CD4-positive, alpha-beta T cell treated with Interleukin-4 for 1 hour (primary cell): ENCODE measurements at places on chromosomes 6 and 20.
A peak's percentile ranks its signal among the peaks of the same experiment; 100 is the strongest.

- DNase-seq = no peak
These were observed 947.4 kb upstream of the CITED2 start for GRCh38 chr6:140321891-140322290.

GRCh38 chr6:128560966-128561365 is 40.6 kb upstream of the PTPRK start:
- no peak for DNase-seq

DNA sequence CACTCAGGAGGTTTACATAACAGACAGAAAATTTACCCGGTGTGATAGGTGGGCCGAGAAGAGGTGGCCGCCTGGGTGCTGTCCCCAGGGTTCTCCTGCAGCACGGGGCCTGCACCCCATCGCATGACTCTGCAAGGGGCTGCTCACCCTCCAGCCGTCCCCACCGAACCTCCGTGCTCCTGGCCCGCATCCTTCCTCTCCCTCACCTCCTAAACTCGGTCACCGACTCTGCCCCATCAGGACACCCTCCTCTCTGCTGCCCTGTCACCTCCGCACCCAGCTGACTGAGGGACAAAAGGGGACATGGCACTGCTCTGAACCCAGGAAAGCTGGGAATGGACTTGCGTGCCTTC is 147.6 kb downstream of the SYNDIG1 start:
- DNase-seq = no peak

DNA sequence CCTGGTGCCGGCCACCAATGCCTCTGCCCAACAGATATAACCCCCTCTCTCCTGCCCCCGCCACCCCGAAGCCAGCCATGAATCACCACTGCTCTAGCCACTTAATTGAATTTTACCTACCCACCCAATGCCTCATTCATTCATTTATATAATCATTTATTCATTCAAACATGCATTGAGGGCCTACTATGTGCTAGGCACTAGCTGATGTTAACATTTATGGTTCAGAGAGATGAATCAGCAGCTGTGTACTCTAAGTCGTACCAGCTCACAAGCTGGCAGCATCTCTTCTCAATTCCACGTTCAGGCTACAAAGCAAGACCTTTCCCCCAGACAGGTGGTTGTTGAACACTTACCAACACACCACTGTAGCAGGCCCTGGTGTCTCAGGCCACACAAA is 12.9 kb upstream of the MDGA1 start:
- DNase-seq = no peak

DNA sequence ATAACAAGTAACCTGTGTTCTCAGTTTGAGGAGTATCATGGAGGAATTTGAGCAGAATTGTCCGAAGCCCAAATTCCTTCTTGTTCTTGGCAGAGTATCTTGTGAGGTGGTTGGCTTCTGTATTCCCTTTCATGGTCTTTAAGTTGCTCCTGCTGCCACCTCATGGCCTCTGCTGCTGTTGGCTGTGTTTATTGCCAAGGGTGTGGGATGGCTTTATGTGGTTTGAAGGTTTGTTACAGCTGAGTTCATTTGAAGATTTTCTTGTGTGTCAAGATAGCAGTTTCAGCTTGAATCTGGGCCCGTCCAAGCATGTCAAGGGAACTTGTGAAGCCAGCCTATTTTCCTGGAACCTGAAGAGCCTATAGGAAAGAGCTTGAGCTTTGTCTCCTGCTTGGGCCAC is 20.2 kb upstream of the TTK start:
- no peak for DNase-seq

DNA sequence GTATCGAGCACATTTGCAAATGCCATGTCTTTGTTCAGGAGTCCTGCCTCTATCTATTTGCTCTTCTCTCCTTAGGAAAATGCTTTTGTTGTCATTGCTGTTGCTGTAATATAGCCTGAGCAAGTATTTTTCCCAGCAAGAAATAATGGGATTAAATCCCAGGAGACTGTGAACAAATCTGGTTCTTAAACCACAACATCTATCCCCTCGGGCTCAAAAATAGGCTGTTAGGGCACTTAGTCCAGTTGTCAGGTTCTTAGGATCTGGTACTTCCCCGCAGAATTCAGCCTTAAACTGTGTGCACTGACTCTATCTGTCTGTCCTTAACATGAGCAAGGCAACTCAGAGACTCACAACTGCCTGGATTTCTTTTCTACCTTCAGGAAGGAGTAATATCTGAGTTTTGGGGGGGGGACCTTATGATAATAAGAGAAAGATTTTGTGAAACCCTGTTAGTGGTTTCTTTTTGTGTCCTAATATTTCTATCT is 437.5 kb downstream of the HTR1B start:
- DNase-seq = no peak

DNA sequence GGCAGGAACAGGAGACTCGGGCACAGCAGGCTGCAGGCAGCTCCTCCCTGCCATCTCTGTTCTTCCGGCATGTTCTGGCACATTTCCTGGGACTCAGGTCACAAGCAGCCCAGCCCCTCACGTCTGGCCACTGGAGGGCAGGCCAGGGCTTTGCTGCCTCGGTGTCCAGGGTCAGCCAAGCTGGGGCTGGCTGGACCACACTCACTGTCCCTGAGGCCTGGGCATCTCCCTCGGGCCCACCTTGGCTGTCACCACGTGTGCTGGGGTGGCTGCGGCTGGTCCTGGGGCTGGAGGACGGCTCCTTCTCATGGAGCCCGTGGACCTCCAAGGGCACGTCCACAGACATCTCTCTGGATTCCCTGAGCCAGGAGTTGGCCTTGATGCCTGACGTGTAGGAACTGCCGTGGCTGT is 18.5 kb downstream of the FRMD1 start:
- DNase-seq = no peak

DNA sequence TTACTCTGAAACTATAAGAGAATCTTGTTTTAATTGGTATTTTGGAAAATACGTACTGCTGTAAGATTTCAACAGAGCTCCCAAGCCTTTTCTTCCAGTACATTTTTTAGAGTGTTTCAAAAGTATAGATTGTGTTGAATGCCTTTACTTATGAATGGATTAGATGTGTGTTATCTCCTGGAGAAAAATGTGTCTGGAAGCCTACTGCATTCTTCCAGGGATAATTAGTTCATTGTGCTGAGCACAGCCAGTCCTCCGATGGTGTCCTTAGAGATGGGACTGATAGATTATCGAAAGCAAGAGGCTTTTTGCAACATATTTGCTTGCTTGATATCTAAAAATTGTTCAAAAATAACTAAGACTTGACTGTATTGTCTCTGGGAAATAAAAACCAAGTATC is 114.2 kb downstream of the PLEKHG1 start:
- no peak for DNase-seq

- DNase-seq = no peak
These were observed 608.4 kb downstream of the EPHA7 start for GRCh38 chr6:92810913-92811312.

- DNase-seq = no peak
These were observed 39.1 kb downstream of the NRN1 start for GRCh38 chr6:5967594-5967993.

- DNase-seq = no peak
These were observed 63.8 kb upstream of the EEF1E1 start for GRCh38 chr6:8166156-8166555.

GRCh38 chr6:3913077-3913957 is 64.1 kb downstream of the FAM50B start:
- no peak for DNase-seq

DNA sequence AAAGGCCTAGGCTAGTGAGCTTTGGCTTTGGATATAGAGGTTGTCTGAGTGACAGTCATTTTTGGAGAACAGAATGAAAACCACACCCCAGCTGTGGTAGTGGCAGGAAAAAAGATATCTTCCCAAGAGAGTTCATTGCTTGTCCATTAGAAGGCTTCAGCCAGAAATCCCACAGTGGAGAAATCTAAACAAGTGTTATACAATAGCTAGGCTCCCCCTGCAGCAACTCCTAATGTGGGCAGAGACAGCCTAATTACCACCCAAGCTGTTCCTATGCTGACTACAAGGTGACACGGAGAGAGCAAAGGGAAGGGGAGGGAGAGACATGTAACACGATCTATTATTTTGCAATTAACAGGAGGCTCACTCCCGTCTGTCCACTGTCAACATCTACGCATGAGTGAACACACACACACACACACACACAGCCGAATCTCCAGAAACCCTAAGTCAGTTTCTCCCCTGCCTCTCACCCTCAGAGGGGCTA is 147.5 kb upstream of the TCF21 start:
- no peak for DNase-seq

DNA sequence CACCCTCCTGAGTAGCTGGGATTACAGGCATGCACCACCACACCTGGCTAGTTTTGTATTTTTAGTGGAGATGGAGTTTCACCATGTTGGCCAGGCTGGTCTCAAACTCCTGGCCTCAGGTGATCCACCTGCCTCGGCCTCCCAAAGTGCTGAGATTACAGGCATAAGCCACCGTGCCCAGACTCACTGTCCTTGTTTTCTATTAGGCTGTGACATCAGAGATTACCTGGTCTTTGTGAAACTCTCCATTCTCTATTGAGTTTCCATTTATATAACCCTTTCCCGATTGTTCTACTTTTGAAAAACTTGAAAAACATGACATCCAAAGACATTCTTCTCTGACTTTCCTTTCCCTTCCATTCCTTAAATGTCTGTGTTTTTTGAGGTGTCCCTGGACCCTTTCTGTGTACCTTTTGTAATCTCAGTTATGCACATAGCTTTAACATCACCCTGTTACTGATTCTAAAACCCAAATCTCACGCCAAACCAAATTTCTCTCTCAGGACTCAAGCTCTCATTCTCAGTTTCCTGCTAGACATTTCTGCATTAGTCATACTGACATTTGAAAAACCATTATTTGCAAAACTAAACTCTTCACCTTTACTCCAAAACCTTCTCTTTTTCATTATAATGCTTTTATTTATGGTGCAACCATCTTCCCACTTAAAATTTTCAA is 137.0 kb downstream of the KHDC1L start:
- no peak for DNase-seq

DNA sequence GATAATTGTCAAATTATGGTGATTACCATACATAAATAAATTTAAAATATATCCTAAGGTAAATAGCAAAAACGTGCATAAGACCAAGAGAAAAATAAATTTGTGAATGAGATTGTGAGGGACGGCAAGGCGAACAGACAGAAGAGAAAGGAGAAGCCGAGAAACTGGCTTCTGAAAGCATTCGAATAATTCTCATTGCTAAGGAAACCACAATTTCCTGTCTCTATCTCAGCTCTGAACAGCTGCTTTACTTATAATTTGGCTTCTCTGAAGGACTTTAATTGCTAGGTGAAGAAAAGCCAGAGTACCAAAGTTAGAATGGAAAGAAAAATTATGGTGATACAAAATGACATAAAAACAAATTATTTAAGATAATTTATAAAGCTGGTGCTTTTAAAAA is 79.0 kb upstream of the RGS17 start:
- DNase-seq = peak; percentile 6

GRCh38 chr6:80148220-80148619 is 41.7 kb downstream of the BCKDHB start:
- no peak for DNase-seq

DNA sequence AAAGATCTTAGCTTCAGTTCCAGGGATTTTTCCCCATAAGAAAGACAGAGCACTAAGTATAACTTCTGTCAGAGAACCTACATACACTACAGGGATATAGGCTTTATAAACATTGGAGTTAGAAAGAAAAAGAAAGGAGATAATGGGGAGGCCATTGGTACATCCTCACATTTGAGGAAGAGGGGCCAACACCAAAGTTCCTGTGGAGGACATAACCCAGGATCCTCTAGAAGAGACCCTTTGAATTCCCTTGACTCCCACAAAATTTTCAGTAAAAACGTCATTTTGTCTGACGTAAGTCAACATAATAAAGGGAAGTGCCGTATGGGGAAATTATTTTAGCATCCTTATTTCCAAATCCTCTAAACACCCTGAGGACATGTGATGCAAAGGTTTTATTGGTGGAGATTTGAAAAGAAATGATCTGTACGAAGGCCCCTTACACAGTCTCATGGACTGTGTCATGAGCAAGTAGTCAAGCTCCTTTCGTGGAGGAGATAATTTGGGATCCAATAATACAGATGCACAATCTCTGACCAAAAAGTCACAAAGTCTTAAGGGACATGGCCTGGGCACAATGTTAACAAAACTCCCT is 33.2 kb downstream of the HLA-DRA start:
- no peak for DNase-seq

- no peak for DNase-seq
These were observed 126.7 kb downstream of the DST start for GRCh38 chr6:56516003-56516402.

DNA sequence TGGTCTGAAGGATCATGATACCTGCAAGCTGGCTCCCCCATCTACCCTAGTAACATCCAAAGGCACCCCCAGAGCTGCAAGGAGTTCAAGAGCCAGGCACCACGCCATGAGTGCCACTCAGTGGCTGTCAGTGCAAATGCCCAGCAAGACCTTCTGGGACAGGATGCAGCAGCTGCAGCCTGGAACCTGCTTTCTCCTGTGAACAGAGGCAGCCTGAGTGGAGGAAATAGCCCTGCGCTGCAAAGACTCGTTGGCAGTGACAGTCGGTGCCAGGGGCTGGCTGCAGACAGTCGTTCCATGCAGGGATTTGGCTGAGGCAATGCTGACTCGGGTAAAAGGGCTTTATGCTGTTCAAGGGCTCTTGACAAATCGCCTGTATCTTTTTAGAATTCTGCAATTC is 15.7 kb upstream of the SSTR4 start:
- DNase-seq = no peak

DNA sequence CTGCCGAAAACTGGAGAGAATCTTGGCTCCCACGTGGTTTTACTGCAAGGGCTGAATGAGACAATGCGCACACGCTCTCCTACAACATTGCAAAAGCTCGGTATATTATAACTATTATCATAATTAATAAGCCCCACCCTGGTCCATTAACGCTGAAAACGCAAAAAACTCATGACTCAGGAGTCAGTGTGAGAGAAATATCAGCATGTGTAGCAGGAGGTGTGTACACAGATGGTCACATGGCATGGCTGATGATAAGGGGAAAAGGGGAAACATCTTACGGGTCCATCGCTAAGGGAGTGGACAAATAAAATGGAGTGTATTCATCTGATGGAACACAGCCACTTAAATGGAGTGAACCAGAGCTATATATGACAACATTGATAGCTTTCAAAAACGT is 29.2 kb downstream of the CDH22 start:
- no peak for DNase-seq

GRCh38 chr6:48535582-48536009 is 424.6 kb upstream of the PTCHD4 start:
- no peak for DNase-seq

GRCh38 chr20:43804781-43805180 is 78.0 kb upstream of the GTSF1L start:
- DNase-seq = no peak

GRCh38 chr6:155528335-155528734 is 72.7 kb upstream of the NOX3 start:
- no peak for DNase-seq
